Activated CD4-positive, alpha-beta T cell treated with anti-CD3 and anti-CD28 coated beads for 36 hours (primary cell): ENCODE measurements at places on chromosomes 12 and 14. TPM values are rescaled to one million over a fixed set of nuclear protein-coding genes. Genes with fewer than 3 reads are reported as not detected.
A peak's percentile ranks its signal among the peaks of the same experiment; 100 is the strongest.

The MMAB gene
- total RNA-seq = 37.7 TPM

The ATP5F1B gene
- total RNA-seq = 756 TPM

- DNase-seq = no peak
These were observed 17.7 kb upstream of the LRP1-AS start for GRCh38 chr12:57164966-57165625.

GRCh38 chr12:93853698-93854478 is 176.7 kb downstream of the CRADD start:
- no peak for DNase-seq

DNA sequence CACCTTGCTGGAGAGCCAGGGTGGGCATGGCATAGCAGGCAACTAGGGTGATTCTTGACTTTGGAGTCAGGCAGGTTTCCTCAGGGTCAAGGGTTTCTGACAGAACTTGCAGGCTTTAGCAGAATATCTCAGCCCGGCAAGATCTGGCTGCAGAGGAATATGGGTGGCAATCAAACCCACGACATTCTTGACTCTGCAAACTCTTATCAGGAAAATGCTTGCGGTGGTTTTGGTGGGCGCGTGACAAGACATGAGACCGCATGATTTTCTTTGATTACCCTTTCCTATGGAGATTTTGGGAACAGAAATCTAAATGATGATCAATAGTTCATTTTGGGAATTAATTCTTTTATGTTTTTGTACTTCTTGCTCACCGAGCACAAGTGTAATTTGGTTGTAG is 449.5 kb downstream of the VRK1 start:
- no peak for DNase-seq

The ZBTB25 gene
- 32.7 TPM for total RNA-seq

DNA sequence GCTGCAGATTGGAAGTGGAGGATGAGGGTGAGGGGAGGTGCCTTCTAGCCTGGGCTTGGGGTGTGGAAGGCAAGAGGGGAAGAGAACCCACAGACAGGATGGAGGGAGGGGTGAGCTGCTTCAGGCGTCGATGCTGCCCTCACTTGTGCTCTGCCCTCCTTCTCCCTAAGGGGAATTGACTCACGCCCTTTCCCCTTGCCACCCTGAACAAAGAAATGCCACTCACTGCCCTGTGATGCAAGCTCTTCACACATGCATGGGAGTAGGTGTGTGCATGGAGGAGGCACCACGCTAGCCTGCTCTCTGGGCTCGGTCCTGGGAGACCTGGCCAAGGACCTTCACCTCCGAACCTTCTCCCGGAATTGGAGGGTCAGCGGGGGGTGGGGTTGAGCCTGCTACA is 35.7 kb upstream of the PRMT8 start:
- DNase-seq = no peak

DNA sequence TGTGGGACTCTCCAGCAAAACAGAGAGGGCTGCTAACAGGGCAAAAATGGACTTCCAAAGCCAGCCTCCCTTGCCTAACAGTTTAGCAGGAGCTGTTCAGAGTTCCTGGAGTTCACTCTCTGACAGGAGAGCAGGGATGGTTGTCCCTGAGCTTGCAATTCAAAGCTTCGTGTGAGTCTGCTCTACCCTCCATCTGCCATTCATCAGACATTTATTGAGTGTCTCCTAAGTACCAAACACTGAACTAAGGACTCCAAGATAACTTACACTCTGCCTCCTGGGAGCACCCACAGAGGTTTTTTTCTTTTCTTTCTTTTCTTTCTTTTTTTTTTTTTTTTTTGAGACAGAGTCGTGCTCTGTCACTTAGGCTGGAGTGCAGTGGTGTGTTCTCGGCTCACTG is 28.7 kb downstream of the RHOF start:
- no peak for DNase-seq

The SLCO1B1 gene
- total RNA-seq = not detected

GRCh38 chr12:22722779-22723178 is 97.8 kb downstream of the ETNK1 start:
- no peak for DNase-seq

- DNase-seq = peak; percentile 28
These were observed 2.6 kb downstream of the DTX1 start for GRCh38 chr12:113059071-113059595.

The IGFBP6 gene
- 1.3 TPM for total RNA-seq

DNA sequence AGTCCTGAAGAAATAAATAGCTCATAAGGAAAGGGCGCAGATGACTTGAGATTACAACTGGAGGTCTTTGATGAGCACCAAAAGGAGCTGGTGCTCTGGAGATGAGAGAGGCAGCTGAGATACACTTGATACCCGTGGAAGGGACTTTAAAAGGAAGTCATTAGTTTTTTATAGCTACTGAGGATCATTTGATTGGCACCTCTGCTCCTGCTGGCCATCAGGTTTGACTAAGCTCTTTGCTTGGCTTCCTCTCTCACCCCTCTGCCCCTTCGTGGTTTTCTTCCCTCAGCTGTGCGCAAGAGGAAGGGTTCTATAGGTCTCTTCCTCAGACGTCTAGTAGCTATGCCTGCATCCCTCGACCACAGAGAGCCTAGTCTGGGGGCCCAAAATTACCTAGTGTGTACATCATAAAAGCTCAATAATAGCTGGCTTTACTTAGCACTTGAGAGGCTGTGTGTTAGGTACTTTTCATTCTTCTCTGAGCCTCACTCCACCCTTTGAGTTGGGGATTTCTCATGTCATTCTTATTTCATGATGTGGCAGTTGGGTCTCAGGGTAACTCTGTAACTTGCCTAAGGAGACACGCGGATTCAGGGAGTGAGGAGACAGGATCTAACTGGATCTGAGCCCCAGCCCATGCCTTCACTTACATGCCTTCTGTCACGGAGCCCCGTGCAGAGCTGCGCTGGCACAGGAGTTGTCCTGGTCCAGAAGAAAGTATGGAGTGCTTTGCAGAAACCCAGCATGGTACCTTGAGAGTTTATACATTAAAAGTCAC is 68.4 kb upstream of the ASPG start:
- no peak for DNase-seq

DNA sequence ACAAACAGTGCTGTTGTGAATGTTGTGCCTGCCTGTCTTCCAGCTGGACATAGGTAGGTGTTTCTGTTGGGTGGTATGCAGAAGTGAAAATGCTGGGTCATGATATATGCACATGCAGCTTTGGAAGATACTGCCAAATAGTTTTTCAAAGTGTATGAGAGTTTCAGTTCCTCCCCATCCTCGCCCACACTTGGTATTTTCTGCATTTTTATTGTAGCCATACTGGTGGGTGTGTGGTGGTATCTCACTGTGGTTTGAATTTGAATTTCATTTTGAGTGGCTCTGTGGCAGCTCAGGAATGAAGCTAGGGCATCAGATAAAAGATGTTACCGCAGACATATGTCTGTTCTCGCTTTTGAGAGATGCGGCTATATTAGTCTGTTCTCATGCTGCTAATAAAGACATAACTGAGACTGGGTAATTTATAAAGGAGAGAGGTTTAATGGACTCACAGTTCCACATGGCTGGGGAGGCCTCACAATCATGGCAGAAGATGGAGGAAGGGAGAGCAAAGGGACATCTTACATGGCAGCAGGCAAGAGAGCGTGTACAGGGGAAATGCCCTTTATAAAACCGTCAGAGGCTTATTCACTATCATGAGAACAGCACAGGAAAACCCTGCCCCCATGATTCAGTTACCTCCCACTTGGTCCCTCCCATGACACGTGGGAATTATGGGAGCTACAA is 183.1 kb downstream of the CAND1 start:
- peak; percentile 50 for DNase-seq

The CLECL1 gene
- 3.8 TPM for total RNA-seq

- DNase-seq = no peak
These were observed 170.2 kb downstream of the BCAT1 start for GRCh38 chr12:24778486-24779304.

The FERMT2 gene
- total RNA-seq = 2.1 TPM

- DNase-seq = peak; percentile 97
These were observed at the start of gene HOXC10 for GRCh38 chr12:53984901-53985691. TSS of gene HOXC10 (plus strand) at chr12:53985146. CDS start at chr12:53985260, 114 bp downstream.

- no peak for DNase-seq
These were observed 182.1 kb upstream of the HMGA2 start for GRCh38 chr12:65642061-65642661.

The CLEC1B gene
- not detected for total RNA-seq

DNA sequence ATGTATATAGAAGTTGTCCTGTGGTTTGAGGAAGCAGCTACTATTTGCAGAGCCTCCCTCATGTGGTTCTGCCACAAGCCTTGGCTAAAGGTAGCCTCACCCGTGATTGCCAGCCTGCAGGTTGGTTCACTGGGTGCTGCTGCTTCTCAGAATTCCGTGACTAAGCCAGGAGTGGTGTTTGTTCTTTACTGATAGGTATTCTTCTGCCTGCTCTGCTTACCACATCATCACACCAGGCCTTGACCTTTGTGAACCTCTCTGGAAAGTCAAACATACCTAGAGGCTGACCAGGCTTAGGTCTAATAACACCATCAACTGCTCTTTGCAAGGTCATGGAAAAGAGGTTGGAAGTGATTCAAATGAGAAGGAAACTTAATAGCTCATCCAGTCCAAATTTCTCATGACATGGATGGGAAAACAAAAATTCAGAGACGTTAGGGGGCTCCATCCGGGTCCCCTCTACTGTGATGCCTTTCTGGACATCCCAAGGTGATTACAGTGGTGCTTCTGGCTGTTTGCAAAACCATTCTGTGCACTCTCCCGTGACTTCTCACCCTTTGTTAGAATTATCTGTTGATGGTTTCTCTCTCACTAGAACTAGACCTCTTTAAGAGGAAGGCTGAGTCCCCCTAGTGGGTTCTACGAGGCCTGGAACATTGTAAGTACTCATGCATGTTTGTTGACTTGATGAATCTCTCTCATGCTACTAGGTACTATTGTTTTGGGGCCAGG is 8.5 kb upstream of the SOCS2 start:
- DNase-seq = no peak

- DNase-seq = no peak
These were observed 123.8 kb downstream of the ZFP36L1 start for GRCh38 chr14:68669111-68669511.

- no peak for DNase-seq
These were observed 178.9 kb upstream of the DYRK2 start for GRCh38 chr12:67469666-67470065.

The ACOT6 gene
- total RNA-seq = 0.18 TPM

DNA sequence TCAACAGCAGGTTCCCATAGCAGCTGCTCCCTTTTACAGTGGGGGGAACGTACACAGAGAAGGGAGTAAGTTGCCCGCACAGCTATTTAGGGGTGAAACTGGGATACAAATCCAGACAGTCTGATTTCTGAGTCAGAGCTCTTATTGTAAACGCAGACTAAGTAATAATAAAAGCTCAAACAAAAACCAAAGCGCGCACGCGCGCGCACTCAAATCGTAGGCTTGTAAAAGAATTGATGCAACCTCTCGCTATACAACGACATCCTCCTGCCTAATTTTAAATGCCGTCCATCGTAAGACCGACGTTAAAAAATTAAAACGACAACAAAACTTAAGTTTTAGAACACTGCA is 747 bp upstream of the DACT1 start:
- peak; percentile 74 for DNase-seq
